HCEC 1CT (cell line): ENCODE measurements at places on chromosomes 6 and 20.

- no peak for DNase-seq
Observed at GRCh38 chr6:82361631-82362030, 2.0 kb upstream of the TPBG start.

GRCh38 chr6:81098109-81098814 lies 654.2 kb downstream of the TENT5A start:
- DNase-seq = no peak

- no peak for DNase-seq
Observed at GRCh38 chr6:23851522-23851921, 274.5 kb upstream of the NRSN1 start.

DNA sequence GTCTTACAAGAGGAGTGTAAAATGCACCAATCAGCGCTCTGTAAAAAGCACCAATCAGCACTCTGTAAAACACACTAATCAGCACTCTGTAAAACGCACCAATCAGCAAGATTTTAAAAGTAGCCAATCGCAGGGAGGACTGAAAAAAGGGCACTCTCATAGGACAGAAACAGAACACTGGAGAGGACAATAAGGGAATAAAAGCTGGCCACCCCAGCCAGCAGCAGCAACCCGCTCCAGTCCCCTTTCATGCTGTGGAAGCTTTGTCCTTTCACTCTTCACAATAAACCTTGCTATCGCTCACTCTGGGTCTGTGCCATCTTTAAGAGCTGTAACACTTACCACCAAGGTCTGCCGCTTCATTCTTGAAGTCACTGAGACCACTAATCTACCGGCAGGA lies 1.7 kb upstream of the AIG1 start:
- DNase-seq = peak; percentile 3

DNA sequence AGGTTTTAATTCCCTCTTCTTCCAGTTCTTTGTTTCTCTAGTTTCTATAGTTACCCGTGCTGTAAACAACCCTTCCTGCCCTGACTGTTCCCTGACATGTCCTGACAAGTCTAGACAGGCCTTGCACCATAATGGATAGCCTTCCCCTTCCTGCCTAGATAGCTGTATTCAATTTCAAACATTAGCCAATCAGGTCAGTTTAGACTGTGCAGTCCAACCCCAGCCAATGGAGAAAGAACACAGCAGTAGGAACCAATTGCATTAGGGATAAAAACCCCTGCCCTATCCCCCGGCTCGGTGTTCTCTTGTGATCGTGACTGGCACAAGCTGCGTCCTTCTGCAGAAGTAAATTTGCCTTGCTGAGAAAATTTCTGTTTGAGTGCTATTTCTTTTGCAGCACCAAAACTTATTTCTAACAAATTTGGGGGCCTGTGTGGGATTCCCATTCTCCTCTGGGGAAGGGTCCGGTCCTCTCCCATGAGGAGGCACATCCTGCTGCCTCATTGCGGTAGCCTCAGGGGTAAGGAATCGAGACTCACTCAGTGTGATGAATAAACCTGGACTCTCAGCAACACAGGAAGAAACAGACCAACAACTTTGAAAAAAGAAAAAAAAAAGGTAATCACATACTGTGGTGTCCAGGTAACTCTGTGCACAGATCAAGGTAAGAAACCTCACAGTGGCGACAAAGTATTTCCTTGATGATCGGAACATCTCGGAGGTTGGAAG lies 248.7 kb upstream of the ECI2 start:
- DNase-seq = no peak

- DNase-seq = no peak
Observed at GRCh38 chr20:52438326-52438963, 246.9 kb upstream of the ZFP64 start.

DNA sequence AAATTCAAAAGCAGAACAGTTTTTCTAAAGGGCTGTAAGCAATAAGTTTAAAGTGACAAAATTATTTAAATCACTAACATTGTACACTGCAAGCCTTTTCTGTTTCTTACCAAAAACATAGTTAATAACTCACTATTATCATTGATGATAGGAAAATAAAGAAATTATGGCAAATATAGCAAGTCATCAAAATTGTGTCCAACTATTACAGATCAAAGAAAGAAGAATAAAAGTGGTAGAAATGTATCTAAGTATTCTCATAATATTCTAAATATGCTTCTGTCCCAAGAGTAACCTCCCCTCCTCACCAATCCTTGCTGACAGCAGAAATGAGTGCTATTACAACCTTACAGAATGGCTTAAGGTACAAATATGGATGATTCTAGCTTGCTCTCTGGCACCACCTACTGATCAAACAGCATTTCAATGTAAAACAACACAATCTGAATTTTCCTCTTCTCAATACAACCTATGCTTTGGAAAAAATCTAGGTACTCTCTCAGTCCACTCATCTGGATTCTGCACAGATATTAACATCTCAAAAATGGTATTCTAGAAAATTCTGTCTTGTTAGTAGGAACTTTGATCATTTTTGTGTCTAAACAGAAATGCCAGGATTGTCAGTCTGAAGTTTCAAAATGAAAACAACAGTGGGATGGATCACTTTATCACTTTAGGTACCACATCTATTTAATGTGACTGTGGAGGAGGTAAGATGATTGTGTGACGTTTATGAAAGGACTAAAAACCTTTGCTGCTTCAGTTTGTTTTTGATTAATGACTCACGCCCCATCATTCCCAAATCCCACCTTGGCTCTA lies 40.9 kb downstream of the ZFP64 start:
- peak; percentile 36 for DNase-seq

- DNase-seq = no peak
Observed at GRCh38 chr6:138219398-138219797, 1.1 kb upstream of the PBOV1 start.

DNA sequence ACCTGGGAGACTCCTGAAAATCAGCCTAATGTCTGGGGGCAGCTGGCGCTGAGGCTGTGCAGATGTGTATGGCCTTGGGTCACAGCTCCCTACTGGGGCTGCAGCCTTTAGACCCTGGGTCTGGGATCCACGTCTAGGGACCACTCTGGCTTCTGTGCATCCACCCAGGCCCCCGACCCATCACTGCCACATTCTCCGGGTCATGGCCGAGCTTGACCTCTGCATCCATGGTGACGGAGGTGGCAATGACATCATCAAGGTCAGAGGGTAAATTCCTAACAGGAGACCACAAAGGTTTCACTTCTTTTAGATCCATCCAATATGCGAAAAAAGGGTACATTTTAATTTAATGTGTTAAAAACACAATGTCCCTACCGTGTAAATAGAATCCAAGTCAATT lies 14.5 kb upstream of the PCMTD2 start:
- DNase-seq = no peak

GRCh38 chr20:24017458-24017755 lies 28.8 kb upstream of the GGTLC1 start:
- DNase-seq = no peak

GRCh38 chr6:34384321-34385153 lies 7.9 kb downstream of the NUDT3 start:
- no peak for DNase-seq

DNA sequence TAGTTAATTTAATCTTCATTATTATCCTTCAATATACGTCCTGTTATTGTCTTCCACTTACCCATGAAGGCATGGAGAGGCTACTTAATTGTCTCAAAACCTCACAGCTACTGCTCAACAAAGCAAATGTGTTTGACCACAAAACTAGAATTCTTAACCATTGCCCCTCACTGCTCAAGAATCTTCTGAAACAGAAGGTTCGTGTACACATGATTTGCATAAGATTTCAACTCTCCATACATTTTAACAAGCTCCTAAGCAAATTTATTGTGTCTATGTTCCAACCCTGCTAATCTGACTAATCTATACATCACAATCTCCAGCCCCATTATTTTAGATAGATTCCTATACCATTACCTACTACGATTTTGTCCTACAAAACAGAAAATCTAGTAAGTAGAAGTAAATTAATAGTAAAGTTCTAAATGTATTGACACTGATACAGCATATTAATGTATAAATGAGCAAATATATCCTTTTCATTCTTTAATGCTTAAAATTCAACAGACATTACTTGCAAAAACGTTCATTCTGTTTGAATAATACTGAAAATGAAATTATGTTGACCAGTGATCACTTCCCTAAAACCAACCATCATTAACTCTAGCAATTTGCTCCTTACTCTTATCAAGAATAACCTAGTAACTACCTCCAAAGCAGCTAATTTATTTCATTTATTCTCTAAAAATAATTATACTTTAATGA lies 89.7 kb upstream of the RNF217 start:
- DNase-seq = no peak

DNA sequence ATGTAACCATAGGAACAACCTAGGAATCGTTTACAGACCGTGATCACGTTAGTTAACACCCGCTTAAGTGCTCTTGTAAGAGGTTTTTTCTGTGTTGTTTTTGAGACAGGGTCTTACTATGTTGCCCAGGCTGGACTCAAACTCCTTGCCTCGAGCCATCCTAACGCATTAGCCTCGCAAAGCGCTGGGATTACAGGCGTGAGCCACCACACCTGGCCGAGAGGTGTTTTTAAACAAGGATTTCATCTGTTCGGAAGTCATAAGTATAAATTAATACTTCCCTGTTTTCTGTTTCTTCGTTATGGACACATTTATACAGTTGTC lies 727 bp downstream of the MRS2 start:
- DNase-seq = peak; percentile 11

GRCh38 chr20:23050076-23050838 lies 785 bp upstream of the THBD start:
- DNase-seq = no peak

DNA sequence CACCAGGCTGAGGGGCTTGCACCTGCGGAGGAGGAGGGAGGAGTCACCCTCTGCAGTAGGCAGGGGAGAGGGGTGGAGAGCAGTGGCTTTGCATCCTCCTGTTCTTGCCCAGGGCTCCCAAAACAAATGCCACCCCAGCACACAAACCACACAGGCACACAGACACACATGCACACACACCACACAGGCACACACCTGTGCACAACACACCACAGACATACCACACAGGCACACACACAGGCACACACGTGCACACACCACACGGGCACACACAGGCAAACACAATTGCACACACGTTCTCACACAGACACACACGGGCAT lies 26.6 kb downstream of the YTHDF1 start:
- no peak for DNase-seq
